ENCODE measurements at places on chromosomes 2 and 18.

GRCh38 chr18:68667121-68667520, 47.8 kb downstream of the TMX3 start:
- DNase-seq = no peak

- DNase-seq = no peak
Observed at GRCh38 chr2:43950383-43951008, 45.3 kb downstream of the LRPPRC start.

DNA sequence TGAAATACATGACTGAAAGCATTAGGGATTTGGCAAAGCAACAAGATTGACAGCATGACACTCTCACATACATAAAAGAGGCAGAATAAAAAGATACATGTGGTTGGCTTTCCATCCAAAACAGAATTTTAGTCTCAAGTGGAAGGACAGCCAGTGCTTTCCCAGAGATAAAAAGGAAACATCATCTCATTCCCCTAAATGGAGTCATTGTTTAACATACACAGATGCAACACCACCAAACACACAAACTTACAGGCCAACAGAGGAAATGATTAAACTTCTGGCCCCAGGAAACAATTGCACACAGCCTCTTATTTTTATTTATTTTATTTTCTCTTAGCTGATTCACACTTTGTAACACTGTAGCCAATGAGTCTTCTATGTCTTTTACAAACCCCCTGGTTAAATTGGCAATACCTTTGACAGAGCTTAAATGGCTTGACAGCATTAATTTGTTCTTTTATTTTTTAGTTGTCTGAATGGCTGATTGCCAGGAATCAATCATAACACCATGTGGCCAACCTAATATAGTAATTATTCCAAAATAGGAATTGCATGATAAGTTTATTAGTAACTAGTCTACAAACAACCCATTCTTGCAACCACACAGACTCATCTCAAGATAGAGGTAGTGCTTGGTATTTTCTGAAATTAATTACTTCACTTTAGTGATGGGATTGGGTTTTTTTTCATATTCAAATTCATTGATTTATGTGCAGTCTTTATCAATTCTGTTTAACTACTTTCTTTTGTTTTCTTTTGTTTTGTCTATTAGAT, 190.5 kb downstream of the RND3 start:
- no peak for DNase-seq

GRCh38 chr18:12890964-12891363, 6.9 kb upstream of the PTPN2 start:
- no peak for DNase-seq

DNA sequence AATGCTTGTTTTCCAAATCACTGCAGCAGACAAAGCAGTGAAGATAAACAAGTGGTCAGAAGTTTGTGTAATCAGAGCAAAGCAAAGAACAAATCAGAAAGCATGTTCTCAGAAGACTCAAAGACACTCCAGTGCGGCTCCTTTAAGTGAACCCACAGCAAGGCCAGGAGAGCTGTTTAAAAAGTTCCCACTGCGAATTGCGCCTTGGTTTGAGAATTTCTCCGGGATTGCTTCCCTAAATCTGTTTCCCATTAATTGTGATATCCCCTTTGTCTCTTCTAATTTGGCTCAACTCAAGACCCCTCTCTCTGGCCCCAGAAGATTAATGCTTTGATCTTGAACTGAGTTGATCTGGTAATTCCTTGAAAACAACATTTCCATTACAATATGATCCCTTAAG, 122.4 kb upstream of the BCL2L11 start:
- DNase-seq = no peak

- no peak for DNase-seq
Observed at GRCh38 chr2:239275847-239276831, 124.7 kb downstream of the HDAC4 start.

- DNase-seq = no peak
Observed at GRCh38 chr2:12714391-12715221, 2.1 kb upstream of the TRIB2 start.

DNA sequence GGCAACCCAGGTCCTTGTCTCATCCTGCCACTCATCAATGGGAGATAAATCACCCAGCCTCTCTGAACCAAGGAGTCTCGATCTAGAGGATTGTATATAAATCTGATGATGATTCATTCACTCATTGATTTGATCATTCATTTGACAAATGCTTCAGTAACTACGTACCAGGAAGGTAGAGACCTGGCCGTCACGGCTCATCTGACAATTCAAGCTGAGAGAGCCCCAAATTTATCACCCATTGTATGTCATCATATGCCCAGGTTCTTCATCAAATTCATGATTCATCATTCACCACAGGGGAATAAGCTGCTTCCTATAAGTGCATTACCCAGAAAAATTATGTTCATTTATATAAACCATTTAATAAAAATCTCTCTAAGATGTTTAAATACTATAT, 116.9 kb downstream of the FAM161A start:
- DNase-seq = no peak

DNA sequence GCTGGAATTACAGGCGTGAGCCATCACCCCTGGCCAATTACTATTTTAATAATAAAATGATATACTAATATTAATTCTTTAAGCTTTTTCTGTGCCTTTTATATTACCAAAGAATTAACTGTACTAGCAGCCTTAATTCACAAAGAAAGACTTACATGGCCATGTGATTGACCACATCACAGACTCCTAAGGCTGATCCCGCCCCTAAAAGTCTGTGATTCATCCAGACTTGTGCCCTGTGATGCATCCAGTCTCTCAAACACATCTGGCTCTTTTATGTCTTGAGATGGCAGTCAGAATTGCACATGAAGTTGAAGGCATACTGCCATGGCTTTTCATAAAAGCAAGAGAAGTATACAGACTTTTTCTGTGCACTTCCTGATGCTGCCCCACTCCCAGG, 91.7 kb downstream of the DTNA start:
- DNase-seq = no peak

- DNase-seq = no peak
Observed at GRCh38 chr2:207633686-207634085, 8.5 kb upstream of the METTL21A start.

- no peak for DNase-seq
Observed at GRCh38 chr2:64809216-64809615, 155.5 kb upstream of the SERTAD2 start.

- no peak for DNase-seq
Observed at GRCh38 chr18:42635378-42636048, 480.0 kb downstream of the RIT2 start.

- DNase-seq = no peak
Observed at GRCh38 chr2:156321243-156321904, 11.1 kb downstream of the NR4A2 start.

DNA sequence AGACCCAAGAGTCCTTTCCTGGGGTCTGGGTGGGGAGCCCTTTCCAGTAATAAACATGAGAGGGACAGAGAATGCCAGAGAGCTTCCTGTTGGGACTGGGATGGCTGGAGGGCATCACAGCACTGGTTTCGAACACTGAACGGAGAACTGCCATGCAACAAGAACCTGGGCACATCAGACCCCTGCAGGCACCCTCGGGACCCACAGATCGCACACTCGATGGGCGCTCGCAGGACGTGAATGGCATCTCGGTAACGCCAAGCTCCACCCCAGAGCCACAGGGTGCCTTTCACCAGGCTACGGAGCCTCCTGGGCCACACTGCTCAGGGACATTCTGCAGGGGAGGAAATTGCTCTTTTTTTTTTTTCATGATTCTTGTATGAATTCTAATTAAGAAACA, 25.1 kb downstream of the SLC66A2 start:
- DNase-seq = no peak

DNA sequence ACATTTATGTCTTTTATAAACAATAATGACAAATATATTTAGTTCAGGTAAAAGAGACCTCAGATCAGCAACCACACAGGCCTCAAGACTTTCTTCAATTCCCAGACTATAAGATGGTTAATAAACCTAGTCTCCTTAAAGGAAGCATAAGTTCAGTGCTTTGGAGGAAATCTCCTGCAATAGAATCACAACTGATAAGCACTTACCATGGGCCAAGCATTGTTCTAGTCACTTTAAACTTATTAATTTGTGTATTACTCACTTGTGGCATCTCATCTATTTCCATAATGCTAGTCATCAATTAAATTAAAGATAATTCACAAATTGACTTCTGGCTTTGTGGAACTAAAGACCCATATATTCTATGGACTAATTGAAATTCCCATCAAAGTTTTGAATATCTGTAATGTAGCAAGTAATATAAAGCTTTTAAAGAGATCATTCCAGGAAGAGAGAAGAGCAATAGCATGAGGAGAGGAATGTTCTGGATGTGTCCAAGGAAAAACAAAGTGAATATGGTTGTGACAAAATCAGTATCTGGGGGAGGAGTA, 42.2 kb downstream of the COL3A1 start:
- DNase-seq = no peak

DNA sequence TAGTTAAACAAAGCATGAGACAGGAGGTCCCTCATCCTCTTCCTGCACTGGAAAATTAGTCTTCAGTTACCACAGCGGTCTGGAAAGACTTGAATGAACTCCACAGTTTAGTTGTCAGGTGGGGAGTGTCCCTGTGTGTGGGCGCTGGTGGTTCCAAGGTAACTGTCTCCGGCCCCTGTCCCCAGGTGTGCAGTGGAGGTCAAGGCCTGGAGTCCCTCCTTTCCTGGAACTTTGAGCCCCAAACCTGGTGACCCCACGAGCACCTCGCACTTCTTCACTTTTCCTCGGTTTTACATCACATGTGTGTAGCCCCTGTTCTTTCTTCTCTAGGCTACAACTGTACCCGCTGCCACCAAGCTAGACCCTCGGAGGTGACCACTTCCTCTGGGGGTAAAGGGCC, 28.0 kb upstream of the INHBB start:
- no peak for DNase-seq

DNA sequence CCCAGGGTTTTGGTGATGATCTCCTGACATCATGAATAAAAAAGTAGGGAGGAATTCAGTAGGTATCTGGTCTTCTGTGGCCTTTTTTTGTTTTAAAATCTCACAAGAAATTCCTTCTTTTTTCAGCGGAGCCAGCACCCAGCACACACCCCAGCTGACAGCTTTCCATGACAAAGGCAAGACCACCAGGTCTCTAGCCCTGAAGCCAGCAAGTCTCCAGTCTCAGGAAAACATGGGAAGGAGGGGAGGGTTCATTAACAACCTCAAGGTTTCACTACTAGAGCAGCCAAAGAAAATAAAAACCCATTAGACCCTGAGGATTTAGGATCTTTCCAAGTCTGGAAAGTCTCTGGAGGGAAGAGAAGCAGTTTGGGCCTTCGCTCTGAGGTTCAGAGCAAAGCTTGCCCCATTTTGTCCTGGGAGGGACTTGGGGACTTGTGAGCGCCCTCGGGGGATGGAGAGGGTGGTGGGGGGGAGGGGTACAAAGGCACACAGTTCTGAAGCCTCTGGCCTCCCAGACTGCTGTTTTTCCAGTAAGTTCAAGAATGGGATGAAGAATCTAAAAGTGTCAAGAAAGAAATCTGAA, 9.0 kb downstream of the FOXI3 start:
- no peak for DNase-seq

GRCh38 chr2:224956706-224957105, 85.6 kb downstream of the DOCK10 start:
- no peak for DNase-seq

GRCh38 chr18:73594749-73595148, 552.9 kb downstream of the FBXO15 start:
- no peak for DNase-seq

DNA sequence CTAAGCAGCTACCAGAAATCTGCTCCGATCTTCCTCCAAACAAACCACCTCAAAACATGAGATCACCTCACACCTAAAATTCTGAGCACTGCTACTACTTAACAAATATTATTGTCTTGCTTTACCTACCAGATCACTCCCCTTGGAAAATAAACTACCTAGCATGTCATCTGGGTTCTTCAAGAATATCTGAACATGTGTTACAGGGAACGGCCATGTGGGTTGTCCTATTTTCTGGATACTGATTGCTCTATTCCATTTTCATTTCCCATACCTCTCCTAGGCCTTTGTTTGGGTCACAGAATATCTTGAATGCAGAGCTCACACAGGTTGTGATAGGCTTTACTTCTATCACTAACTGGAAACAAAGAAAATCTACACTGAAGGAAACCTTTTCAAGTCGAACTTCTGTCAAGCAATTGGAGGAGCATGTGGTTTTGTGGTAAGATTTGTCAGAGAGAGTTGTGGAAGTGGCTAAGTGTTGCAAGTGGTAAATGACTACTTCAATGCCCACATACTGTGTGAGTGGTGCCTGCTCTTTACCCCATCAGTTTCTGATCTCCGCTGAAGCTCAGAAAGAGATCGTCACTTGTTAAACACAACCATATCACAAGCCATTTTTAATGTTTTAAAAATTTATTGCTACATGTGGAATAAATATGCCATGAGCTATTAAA, 739.1 kb upstream of the ZEB2 start:
- DNase-seq = no peak
